CMK (cell line): ENCODE measurements at places on chromosomes 3 and 15.

GRCh38 chr15:74291101-74292071 is 55.3 kb downstream of the CCDC33 start:
- DNase-seq: peak; percentile 76

- DNase-seq: no peak
These were observed 3.5 kb upstream of the PCSK6 start for GRCh38 chr15:101492766-101493692.

GRCh38 chr3:181555681-181556080 is 156.0 kb upstream of the SOX2 start:
- no peak for DNase-seq

DNA sequence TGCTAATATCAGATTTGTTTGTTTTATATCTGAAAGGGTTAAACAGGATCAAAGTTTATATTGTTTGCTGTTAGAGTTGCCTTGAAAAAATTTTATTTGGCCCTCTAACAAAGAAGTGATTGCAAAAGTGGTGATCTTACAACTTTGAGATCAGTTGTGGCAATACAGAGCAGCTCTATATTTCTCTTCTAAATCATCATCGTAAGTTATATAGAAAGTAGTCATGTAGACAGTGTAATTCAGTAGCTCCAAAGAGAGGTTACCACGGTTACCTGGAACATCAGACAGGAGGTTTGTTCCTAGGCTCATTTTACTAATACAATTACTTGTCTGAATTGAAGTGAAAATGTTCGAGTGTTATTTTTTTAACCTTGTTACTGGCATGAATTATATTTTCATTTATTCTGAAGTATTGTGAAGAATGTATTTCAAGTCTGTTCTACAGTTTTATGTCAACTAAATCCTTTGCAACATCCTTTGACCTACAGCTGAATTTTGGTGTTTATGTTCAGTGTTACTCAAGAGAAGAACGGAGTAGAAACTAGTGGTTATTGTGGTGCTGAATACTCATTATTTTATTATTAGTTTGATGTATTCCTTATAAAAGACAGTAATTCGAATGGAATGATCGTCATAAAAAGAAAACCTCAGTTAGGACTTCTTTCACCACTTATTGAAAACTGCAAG is 214.2 kb downstream of the NAALADL2 start:
- no peak for DNase-seq

GRCh38 chr3:156769721-156770654 is 56.2 kb upstream of the LEKR1 start:
- DNase-seq: no peak

GRCh38 chr15:50487287-50487686 is 59.2 kb downstream of the USP50 start:
- DNase-seq: no peak
